NCI-H510A (cell line): ENCODE measurements at places on chromosomes 11 and 22.
A peak's percentile ranks its signal among the peaks of the same experiment; 100 is the strongest.

GRCh38 chr11:128048121-128048520 lies 539.2 kb downstream of the ETS1 start:
- DNase-seq: no peak

DNA sequence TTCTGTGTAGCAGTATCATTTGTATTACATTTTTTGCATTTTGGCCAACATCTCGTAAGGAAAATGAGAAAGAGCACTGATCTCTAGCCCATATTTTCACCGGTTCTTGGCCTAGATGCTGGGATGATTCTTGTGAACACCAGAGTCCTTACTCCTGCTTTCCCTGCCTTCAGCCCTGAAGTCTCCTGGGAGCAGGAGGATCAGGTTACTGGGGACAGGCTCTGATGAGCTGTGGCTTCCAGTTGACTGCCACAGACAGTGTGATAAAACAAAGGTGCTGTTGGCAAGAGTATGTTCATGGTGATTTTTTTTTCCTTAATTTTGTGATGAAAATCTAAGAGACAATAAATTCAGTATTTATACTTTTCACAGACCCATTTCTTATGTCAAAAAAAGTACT lies 34.2 kb upstream of the ADSL start:
- DNase-seq: no peak

GRCh38 chr11:18308242-18308641 lies 13.7 kb downstream of the HPS5 start:
- DNase-seq: no peak

DNA sequence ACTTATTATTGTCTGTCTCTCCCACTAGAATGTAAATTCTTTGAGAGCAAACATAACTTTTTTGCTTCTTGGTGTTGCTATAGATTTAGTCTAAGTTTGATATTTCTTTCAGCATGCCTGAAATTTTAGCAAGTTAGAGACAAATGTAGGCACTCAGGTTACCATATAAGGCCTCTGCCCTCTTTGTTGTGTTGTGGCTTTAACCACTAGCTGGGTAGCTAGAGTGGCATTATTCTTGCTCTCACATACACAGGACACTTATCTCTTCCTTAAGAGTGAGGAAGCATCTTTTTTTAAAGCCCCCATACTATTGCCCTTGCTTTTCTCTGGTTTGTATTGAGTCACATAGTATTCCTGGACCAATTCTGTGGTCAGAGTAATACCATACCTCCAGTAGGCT lies 11.2 kb downstream of the ZBED5 start:
- no peak for DNase-seq

DNA sequence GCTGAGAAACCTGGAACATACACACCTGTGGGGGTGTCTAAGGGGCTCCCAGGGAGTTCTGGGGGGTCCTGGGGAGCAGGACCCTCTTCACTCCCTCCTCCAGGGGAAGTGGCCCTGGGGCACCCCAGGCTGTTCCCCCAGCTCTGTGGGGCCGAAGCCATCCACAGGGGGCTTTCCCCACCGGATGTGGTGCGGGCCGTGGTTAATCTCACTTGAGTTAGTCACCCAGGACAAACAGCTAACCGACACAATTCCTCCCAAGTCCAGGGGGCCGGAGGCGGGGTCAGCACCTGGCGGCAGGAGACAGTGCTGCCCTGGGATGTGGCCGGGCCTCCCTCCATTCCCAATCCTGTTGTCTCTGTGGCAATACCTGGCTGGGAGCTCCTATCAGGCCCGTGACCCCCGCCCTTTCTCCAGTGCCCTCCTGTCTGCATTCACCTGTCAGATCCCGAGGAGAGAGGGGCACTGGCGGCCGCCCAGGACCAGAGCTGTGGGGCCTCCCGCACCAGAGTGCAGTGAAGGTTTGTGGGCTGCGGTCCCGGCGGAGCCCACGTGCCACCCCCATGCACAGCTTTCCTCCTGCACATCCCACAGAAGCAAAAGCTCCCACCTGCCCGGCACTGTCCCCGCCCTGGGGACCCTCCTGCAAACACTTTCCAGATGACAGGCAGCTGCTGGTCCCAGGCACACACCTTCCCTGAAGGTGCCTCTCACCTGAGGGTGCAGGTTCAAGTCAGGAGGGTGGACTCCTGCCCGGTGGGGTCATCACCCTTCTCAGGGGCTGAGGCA lies 5.2 kb upstream of the MUC5AC start:
- DNase-seq: no peak

DNA sequence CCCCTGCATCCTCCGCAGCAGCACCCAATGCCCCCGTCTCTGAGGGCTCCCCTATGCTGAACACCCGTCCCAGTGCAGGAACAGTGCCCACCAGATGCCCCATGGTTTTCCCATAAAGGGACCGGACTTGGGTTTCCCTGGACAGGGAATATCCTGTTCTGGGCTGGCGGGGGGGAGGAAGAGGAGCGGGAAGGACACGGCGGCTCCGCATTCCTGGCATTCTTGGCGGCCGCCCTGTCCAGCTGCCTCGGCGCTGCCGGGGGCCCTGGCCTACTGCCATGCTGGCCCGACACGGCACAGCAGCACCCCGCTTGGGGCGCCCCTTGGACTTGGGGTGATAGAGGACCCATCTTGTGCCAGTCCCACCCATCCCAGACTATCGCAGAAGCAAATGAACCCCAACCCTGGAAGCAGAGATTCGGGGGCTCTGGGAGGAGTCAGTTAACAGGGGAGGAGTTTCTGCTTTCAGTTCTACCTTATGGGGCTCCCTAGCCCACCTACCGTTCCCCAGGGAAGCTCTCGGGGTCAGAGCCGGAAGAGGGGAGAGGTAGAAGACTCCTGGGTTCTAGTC lies 23.7 kb upstream of the CBX7 start:
- DNase-seq: no peak

- no peak for DNase-seq
Observed at GRCh38 chr11:96013461-96014213, 89.7 kb upstream of the MTMR2 start.

GRCh38 chr11:35402751-35403660 lies 16.4 kb downstream of the SLC1A2 start:
- no peak for DNase-seq

GRCh38 chr11:134405436-134405835 lies 6.6 kb downstream of the B3GAT1 start:
- no peak for DNase-seq

GRCh38 chr22:46010207-46010867 lies 33.4 kb upstream of the WNT7B start:
- DNase-seq: no peak

DNA sequence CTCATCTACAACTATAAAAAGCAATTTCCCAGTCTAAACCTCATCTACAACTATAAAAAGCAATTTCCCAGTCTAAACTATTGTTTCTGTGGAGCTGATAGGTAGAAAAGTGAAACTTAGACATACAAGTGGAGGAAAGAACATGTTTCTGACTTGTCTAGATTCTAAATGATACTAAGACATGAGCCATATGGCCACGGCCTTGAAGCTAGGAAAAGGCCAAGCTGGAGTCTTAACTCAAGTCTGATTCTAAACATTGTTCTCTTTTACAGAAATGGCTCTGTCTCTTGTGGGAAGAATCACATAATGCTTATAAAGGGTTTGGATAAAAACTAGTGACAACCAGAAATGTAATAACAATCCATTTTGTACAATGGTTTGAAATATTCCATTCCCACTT lies 43.8 kb upstream of the LARGE1 start:
- no peak for DNase-seq

DNA sequence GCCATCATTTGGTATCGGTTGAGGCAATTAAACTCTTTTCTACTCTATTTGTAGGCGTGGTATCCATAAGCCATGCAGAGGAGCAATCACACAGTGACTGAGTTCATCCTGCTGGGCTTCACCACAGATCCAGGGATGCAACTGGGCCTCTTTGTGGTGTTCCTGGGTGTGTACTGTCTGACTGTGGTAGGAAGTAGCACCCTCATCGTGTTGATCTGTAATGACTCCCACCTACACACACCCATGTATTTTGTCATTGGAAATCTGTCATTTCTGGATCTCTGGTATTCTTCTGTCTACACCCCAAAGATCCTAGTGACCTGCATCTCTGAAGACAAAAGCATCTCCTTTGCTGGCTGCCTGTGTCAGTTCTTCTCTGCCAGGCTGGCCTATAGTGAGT lies 8.4 kb downstream of the OR9G4 start:
- DNase-seq: no peak

- peak; percentile 29 for DNase-seq
Observed at GRCh38 chr11:102733232-102733875, 8.6 kb upstream of the MMP8 start.

GRCh38 chr11:135002236-135002635 lies 590.2 kb upstream of the B3GAT1 start:
- no peak for DNase-seq

GRCh38 chr11:64299847-64300648 lies at the start of gene CATSPERZ:
Gene CATSPERZ (plus strand): TSS chr11:64300358. CDS start chr11:64300411, 53 bp downstream.
- DNase-seq: no peak

- DNase-seq: no peak
Observed at GRCh38 chr11:35822815-35823495, 120.9 kb upstream of the LDLRAD3 start.

GRCh38 chr22:20127869-20128618 lies 3.6 kb upstream of the ZDHHC8 start:
- DNase-seq: no peak

DNA sequence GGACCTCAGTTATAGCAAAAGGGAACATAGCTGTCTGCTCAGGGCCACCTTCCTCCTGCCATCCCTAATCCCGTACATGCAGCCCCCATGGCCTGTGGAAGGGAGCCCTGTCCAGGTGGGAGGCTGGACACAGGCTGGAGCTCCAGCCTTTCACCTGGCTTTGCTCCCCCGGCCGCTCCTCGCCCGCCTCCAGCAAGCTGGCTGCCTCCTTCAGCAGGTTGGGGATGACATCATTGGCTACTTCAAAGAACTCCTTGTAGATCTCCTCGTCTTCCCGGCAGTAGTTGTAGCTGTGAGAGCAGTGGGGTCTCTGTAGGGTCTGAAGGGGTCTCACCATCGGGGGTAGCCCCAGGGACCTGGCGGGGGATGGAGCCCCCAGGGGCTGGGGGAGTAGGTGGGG lies 2.5 kb upstream of the MAP4K2 start:
- no peak for DNase-seq

GRCh38 chr11:34970480-34970879 lies 54.1 kb downstream of the PDHX start:
- DNase-seq: no peak

GRCh38 chr11:11291041-11292015 lies 61.7 kb downstream of the CSNK2A3 start:
- peak; percentile 71 for DNase-seq

DNA sequence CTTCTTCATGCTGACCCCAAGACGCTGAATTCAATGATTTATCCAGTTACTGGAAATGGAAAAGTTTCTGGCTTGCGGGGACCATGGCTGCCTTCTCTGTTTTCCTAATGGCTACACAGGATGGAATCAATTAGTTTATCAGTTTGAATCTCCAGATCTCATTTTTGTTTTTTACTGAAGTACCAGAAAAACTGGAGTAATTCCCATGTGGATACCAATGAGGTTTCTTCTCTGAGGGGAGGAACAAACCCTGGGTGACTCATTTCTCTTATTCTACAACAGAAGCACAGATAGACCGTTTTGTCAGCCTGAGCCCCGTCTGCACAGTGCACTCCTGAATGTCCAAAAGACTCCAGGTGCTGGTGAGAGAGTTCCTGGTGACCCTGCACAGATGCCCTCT lies 3.4 kb downstream of the ZNF195 start:
- DNase-seq: no peak

DNA sequence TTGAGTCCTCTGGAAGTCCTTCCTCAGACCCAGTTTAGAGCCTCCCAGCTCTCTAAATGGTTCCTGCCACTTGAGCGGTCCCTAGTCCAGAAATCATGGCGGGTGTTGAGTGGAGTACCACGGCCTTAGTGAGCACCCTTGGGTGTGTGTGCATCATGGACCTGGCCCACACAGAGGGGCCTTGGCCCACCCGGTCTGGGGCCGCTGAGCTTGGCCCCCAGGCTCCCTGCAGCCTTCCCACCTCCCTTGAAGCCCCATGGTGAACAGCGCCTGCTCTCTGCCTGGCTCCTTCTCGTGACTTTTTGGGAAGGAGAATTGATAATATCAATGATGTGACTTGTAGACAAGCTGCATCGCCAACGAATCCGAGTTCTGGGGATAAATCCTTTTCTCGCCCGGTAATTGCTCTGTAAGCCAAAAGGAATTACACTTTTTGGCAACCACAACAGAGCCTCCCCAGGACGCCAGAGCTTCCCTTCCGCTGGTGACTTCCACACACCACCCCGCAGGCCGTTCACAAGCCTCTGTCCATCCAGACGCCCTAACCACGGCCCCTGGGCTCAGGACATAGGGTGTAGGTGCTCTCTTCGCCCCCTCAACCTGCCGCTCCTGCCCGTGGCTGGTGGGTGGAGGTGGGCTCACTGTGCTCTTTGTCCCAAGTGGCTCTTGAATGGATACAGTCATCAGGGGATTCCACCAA lies 93.8 kb downstream of the NECTIN1 start:
- DNase-seq: no peak

DNA sequence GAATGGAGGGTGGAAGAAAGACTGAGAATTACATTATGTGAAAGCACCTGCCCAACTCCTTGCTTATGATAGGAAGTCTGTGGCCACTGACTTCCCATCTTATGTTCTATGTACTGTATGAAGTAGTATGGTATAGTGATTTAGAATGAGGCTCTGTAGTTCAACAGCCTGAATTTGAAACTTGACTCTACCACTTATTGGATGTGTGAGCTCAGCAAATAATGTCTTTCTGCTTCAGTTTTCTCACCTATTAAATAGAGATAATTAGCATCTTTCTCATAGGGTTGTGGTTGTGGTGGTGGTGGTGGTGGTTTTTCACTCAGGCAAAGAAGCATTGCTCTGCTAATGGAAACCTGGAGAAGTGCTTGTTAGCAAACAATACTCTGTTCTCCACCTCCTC lies 121.6 kb downstream of the PAX6 start:
- DNase-seq: no peak

DNA sequence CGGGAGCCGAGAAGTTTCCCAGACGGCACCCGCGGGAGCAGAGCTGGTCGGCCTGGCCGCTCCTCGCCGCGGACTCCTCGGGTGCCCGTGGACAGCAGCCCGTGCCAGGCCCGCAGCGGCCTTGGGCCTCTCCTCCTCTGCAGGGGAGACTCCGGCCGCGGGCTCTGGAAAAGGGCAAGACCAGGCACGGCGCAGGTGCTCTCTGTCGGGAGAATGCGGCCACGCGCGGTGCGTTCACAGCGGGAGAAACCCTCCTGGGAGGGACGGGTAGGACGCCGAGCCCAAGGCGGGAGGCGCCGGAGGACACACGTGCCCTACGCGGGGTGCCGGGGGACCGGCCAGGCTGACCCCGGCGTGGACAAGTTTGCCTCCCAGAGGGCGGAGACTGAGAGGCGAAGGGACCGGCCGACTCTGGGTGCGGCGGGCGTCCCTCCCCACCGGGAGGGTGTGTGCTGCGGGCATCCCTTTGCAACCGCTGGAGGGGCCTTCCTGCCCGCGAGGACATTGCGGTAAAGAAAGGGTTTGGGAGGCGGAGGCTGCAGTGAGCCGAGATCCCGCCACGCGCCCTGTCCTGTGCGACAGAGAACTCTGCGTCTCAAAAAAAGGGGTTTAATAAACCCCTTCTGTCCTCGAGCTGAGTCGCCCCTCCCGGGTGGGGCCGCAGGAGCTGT lies 2.3 kb downstream of the IFITM1 start:
- no peak for DNase-seq
